Frontal cortex (tissue), 4 donors: ENCODE measurements at places on chromosomes 6 and 20. TPM values are rescaled to one million over a fixed set of nuclear protein-coding genes. Genes with fewer than 3 reads are reported as not detected.
A peak's percentile ranks its signal among the peaks of the same experiment; 100 is the strongest.

- DNase-seq = no peak
Measured at GRCh38 chr6:19803331-19804204, 33.6 kb upstream of the ID4 start.

DNA sequence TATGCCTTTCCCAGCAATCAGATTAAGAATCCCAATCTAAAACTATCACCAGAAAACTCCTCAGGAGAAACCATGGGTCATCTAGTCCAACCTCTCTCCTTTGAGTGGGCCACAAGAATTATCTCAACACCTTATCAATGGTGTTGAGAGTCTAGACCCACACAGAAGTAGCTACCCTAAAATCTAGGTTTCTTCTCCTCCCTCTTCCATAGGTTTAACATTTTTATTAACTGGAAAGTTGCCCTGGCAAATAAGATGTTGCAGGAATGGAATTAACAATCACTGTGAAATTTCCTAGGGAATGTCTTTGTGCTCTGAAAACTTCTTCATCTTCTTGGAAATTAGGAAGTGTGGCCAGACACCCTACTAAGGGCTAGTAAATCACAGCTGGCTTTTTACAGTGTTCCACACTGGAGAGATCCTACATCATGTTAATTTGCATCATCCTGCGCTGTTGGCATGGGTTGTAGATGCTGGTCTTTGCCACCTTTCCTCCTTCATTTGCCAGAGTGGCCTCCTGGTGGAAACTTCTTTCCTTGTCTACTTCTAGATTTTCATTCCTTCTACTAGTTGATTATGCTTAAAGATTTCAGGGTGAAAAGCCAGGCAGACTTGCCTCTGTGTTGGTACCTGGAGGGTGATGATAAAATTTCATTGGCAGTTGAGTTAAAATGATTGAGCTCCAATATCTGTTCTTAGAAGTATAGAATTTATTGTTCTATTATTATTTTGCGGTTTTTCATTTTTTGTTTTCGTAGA is 2.7 kb downstream of the TNFAIP3 start:
- no peak for DNase-seq

- DNase-seq = peak; percentile 14
Measured at GRCh38 chr6:112780498-112781096, 433.5 kb downstream of the RFPL4B start.

DNA sequence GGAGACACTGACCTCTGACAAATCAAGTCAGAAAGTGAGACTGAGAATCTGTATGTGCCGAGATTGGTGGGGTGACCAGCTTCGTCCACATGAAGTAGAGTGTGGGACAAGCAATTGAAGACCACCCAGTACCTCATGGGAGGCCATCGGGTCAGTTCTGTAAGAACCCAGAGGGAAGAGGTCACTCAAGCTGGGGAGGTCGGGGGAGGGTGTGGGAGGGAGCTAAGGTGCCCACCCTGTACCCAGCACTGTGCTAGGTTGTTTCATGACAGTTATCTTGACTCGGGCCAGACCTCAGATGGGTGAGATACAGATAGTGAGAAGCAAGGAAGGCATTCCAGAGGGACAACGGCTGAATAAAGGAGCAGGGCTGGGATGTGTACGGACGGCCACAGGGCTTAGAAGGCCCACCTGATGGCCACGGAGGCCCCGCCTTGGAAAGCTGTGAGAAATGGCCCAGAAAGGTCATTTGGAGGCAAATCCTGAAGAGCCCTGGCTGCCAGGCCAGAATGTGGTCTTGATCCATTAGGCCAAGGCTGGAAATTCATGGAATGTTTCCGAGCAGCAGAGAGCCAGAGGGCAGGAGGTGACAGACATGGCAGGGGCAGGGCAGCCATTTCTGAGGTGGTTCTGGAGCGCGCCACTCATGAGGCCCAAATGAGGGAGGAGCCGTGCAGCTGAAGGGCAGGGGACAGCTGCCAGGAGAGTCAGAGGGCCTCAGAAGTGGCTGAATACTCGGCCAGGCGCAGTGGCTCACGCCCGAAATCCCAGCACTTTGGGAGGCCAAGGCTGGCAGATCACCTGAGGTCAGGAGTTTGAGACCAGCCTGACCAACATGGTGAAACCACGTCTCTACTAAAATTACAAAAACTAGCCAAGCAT is 7.7 kb downstream of the MMP24OS start:
- DNase-seq = no peak

- no peak for DNase-seq
Measured at GRCh38 chr20:2750491-2751251, 49.8 kb downstream of the CPXM1 start.

DNA sequence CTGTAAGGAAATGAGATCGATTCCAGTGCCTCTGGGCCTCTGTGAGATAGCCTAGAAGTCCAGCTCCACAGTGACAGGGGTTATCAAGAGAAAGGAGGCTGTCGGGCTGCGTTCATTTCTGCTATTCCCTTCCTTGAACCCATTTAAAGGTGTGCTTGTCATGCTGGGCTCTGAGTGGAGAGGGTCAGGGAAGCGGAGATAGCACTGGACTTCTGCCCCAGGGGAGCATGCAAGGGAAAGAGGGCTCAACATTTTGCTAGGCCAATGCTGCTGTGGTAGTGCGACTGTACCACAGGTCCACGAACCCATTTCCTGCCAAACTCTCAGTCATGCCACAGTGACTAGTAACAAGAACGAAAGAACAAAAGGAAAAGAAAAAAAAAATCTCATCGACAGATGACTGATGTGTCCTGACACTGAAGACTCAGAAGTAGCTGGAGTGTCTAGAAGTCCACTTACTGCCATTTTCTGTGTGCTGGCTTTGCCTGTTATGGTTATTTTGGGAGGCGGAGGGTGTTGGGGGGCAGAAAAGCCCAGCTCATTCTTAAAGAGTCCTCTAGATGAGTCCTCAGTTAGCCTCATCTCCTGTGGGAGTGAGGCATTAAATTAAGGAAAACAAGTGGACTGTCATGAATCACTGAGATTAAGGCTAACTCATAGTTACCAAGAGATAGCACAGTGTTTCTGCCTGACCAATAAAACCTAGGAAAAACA is 8.1 kb downstream of the NEDD9 start:
- DNase-seq = no peak

GRCh38 chr6:25961619-25962148 is 918 bp upstream of the TRIM38 start:
- no peak for DNase-seq

Gene LYRM4
- total RNA-seq = 14.7 TPM

Gene LY86
- total RNA-seq = 2.9 TPM

Gene RREB1
- 1.6 TPM for total RNA-seq

Gene GJA10
- total RNA-seq = not detected
